ENCODE measurements at places on chromosomes 4 and X.
A peak's percentile ranks its signal among the peaks of the same experiment; 100 is the strongest.

- no peaks in the 10 kb centered on the region for H3K4me1 ChIP-seq
- no peak for DNase-seq
- H3K27ac ChIP-seq: no peak overlapping the region
- no peak overlapping the region for H3K4me3 ChIP-seq
- peaks cover 11% of the 10 kb centered on the region for H3K27me3 ChIP-seq
- H3K36me3 ChIP-seq: no peaks in the 10 kb centered on the region
Measured at GRCh38 chr4:67333664-67334063, 211.6 kb downstream of the CENPC start.

DNA sequence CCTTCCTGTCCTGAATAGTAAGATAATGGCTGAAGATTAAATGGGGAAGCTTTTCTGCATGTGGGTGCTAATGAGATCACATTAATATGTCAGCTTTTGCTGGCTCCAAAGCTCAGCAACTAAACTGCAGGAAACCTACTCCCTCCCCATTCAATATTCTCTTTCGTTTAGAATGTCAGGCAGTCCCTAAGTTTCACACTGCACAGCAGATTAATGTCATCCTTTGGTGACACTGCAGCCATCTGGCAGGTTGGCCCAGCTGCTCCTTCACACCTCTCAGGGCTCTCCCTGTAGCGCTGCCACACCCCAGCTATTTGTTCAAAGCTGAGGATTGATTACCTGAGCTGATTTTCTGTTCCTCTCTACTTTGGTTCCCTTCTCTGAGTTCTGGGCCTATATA lies 110.5 kb downstream of the KDR start:
- peaks cover 4% of the 10 kb centered on the region for H3K4me1 ChIP-seq
- no peak overlapping the region for H3K27ac ChIP-seq
- peaks cover 6% of the 10 kb centered on the region for H3K27me3 ChIP-seq
- no peak for DNase-seq
- no peaks in the 10 kb centered on the region for H3K36me3 ChIP-seq
- H3K4me3 ChIP-seq: no peak overlapping the region

- no peaks in the 10 kb centered on the region for H3K4me1 ChIP-seq
- no peak overlapping the region for H3K27ac ChIP-seq
- H3K36me3 ChIP-seq: no peaks in the 10 kb centered on the region
- DNase-seq: no peak
Measured at GRCh38 chrX:15560924-15561323, 39.8 kb downstream of the ACE2 start.

DNA sequence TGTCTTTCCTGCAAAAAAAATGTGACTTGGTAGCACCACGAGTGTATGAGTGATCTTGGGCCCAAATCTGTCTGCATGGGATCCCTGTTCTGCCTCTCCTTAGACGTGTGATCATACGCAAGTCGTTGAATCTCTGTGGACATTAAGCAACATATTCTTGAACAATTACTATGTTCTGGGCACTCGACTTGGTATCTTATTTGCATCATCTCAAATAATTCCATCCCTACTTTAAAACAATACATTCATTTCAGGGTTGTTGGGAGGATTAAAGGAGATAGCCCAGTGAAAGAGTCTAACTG lies 145.4 kb upstream of the CPEB2 start:
- DNase-seq: no peak
- no peak overlapping the region for H3K4me3 ChIP-seq
- H3K36me3 ChIP-seq: no peaks in the 10 kb centered on the region
- peaks cover 2% of the 10 kb centered on the region for H3K27me3 ChIP-seq

DNA sequence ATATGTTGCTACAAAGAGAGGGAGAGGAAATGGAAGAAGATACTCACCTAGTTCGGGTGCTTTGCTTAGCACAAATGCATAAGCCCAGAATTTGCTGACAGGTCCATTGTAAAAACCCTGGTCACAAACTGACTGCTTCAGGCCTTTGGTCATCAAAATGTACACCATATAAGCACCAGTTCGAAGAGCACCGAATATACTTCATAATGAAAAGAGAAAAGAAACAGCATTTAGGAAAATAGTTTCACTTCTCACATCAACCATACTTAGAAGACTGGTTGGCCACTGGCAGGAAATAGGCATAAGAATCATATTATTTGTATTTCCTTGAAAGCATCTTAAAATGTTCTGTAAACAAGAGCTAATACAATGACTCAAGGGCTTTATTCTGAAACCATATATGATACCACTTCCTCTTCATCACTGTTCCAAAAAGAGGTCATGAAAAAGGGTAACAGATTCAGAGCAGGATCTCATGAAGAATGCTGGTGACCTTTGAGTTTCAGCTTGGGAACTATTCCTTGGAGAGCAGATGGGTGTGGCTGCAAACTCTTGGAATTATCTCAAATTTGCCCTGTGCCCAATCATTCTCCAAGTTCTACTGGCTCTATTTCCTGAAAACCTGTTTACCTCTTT lies 138.7 kb downstream of the ELOVL6 start:
- peak overlapping the region; percentile 57 for H3K27ac ChIP-seq
- H3K4me1 ChIP-seq: peaks cover 44% of the 10 kb centered on the region
- H3K36me3 ChIP-seq: no peaks in the 10 kb centered on the region
- H3K4me3 ChIP-seq: peak overlapping the region; percentile 56

DNA sequence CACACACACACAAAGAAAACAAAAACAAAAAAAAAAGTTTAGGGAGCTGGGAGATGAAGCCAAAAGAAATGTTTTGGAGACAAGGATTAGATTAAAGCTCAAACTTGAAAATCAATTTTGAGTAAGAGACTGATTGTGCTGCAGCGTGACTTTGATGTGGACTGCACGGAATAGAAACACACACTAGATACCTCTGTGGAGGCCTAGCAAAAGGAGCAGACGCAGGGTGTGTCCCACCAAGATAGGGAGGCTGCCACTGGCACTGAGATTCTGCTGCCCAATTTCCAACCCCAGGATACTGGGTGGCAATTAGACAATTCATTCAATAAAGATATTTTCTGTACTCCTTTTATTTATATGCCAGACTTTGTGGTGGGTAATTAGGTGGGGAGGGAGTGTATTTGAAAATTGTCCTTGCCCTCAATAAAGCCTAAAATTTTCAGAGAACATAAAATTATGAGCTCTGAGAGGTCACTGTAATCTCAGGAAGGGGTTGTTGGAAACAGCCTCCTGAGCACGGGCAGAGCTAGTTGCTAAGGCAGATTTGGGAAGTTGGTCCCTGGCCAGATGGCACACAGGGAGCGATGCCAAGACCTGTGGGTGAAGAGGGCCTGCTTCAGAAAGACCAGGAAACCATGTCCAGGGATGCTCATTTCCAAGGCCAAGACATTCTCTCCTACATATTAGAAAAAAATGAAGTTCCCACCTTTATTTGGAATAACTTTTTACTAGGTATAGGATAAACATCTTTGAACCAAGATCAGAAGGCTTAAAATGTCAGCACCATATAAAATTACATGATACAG lies 1.9 kb upstream of the PPP3CA start:
- H3K27ac ChIP-seq: peak overlapping the region; percentile 20
- peak overlapping the region; percentile 95 for H3K4me3 ChIP-seq
- peaks cover 36% of the 10 kb centered on the region for H3K27me3 ChIP-seq
- H3K4me1 ChIP-seq: peaks cover 14% of the 10 kb centered on the region

DNA sequence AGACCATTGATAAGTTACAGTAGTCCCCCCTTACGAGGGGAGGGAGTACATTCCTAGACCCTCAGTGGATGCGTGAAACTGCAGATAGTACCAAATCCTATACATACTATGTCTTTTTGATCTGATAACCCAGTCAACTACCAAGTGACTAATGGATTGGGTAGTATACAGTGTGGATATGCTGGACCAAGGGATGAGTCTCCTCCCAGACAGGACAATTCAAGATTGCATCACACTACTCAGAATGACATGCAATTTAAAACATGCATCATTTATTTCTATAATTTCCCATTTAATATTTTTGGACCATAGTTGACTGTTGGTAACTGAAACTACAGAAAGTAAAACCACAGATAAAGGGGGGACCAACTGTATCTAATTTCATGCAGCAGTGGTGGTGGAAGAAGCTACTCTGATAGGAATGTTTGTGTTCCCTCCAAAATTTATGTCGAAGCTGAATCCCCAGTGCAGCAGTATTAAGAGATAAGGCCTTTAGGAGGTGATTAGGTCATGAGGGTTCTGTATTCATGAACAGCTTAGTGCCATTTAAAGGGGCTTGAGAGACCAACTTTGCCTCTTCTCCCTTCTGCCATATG lies 11.9 kb downstream of the HADH start:
- no peak overlapping the region for H3K27ac ChIP-seq
- DNase-seq: no peak
- no peak overlapping the region for H3K4me3 ChIP-seq
- no peaks in the 10 kb centered on the region for H3K27me3 ChIP-seq

- H3K27me3 ChIP-seq: no peaks in the 10 kb centered on the region
- no peak for DNase-seq
- H3K4me1 ChIP-seq: no peaks in the 10 kb centered on the region
- no peak overlapping the region for H3K4me3 ChIP-seq
- no peaks in the 10 kb centered on the region for H3K36me3 ChIP-seq
Measured at GRCh38 chr4:138815811-138816210, 199.8 kb upstream of the NOCT start.

DNA sequence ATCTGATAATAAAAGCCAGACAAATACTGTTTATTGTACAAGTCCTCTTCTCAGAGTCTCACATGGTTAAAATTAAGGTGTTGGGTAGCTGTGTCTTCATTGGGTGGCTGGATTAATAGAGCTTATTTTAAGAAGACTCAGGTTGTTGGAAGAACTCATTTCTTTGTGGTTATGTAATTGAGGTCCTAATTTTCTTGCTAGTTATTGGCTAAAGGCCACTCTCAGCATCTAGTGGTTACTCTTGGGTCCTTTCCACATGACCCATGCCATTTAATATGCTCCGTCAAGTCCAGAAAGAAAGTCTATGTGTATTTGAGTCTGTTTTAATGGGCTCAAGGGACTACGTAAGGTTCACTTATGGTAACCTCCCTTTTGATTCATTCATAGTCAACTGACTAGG lies 1668.6 kb upstream of the AGA start:
- DNase-seq: no peak
- H3K4me1 ChIP-seq: no peaks in the 10 kb centered on the region
- H3K4me3 ChIP-seq: no peak overlapping the region
- no peaks in the 10 kb centered on the region for H3K27me3 ChIP-seq

- H3K4me3 ChIP-seq: no peak overlapping the region
- no peak overlapping the region for H3K27ac ChIP-seq
- H3K27me3 ChIP-seq: peaks cover 48% of the 10 kb centered on the region
- no peaks in the 10 kb centered on the region for H3K36me3 ChIP-seq
- no peak for DNase-seq
Measured at GRCh38 chr4:109979920-109980717, 67.4 kb downstream of the EGF start.

DNA sequence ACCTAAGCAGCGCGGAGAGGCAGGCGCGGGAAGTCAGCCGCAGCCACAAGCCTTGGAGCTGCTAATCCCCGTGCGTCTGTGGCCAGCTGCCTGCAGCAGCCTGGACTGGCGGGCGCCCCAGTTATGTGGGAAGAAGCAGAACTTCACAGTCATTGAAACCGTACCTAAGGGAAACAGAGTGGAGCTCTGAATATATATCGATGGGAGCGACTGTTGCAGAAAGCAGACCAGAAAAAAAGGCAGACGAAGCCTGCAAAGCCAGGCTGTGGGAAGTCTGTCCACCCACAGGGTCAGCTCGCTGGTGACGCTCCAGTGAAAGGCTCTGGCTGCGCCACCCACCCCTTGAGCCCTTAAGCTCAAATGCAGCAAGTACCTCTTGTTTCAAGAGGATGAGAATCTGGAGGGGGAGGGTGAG lies 24.7 kb downstream of the KCNE5 start:
- no peak overlapping the region for H3K4me3 ChIP-seq
- no peak for DNase-seq
- no peaks in the 10 kb centered on the region for H3K4me1 ChIP-seq
- no peak overlapping the region for H3K27ac ChIP-seq
- H3K36me3 ChIP-seq: no peaks in the 10 kb centered on the region

- no peaks in the 10 kb centered on the region for H3K36me3 ChIP-seq
- no peaks in the 10 kb centered on the region for H3K27me3 ChIP-seq
- no peak overlapping the region for H3K4me3 ChIP-seq
Measured at GRCh38 chr4:43547561-43547960, 655.0 kb downstream of the GRXCR1 start.

Measured in activated naive CD8-positive, alpha-beta T cell treated with anti-CD3 and anti-CD28 coated beads, Interleukin-2, amount 10 ng/mL, durations not matched to agents 7 days and 5 days (primary cell).